ENCODE measurements at places on chromosomes 7 and 10.

DNA sequence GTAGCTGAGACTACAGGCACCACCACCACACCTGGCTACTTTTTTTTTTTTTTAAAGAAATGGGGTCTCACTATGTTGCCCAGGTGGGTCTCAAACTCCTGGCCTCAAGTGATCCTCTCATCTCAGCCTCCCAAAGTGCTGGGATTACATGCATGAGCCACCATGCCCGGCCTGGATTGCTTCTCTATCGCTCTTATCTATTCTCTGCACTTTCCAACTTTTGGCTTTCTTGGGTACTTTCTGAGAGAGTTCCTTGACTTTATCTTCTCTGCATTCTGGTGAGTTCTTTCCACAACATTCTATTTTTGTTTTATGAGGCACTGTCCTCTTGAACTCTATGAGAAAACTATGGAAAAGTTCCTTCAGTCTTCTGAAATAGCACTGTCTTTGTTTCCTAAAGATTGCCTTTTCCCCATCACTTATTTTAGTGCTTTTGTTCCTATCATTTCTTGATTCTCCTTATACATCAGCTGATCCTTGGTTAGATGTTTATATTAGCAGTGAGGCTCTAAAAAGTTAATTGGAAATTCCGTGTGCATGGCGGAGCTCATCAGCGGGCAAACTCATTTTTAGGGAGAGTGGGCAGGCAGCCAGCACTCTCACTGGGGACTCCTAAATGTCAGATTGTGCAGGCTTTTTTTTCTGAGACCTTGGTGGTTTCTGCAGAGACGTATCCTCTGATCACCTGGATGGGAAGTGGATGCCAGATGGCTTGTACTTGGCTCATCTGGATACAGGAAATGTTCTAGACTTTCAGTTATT is 43.9 kb downstream of the HIP1 start:
- no peak for DNase-seq

- DNase-seq = peak; percentile 13
These were observed 227.6 kb upstream of the NPSR1 start for GRCh38 chr7:34430456-34430855.

DNA sequence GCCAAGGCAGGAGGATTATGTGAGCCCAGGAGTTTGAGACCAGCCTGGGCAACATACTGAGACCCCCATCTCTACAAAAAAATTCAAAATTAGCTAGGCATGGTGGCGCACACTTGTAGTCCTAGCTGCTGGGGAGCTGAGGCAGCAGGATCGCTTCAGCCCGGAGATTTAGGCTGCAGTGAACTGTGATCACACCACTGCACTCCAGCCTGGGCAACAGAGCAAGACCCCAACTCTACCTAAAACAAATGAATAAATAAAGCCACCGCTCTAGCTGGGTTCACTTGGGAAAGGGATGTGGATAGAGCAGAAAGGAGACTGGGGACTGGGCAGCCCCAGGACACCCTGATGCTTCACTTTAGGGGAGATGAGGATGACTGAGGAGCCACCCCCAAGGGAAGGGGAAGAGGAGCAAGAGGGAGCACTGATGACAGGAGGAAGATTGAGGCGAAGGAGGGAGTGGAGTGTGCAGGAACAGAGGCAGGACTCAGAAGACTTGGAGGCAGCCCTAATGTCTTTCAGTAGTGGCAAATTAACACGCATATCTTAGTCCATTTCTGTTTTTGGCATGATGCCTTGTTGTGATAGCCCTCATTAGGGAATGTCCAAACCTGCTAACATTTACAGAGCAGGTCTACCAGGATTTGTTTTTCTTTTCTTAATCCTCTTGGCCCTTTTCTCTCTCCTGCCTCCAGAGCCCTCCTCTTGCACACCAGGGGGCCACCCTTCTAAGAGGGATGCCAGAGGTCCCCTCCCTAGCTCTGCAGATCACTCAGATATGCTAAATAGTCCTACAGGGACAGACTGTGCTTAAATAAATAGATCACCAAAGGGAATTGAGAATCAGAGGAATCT is 88.3 kb downstream of the C10orf105 start:
- no peak for DNase-seq

DNA sequence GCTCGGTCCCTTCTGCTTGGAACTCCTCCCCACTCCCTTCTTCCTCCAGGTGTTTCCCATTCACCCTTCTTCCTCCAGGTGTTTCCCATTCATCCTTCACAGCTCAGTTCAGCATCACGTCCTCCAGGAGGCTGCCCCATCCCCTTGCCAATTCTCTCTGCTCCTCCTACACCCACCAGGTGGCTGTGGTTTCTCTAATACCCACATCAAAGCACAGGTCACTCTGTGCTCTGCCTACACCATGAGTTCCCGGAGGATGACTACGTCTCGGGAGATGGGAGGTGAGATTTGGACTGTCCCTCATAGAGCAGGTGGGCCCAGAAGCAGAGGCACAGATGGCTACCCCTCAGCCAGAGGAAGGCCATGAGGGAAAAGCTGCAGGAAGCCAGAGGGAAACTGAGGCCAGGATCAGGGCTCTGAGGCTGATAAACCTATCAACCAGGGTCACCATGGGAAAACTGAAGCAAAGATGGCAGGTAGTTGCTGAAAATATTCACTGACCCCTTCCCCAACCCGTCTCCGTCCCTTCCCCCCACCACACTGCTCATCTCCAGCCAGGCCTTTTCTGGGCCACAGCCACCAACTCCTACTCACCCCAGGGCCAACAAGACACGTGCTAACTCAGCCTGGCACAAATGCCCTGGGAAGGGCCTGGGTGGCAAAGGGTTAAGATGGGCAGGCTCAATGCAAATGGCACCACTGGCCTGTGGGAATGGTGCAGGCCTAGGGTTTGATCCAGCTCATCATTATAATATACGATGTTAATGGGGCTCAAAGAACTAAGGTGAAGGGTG is 56.6 kb upstream of the CPXM2 start:
- no peak for DNase-seq

GRCh38 chr10:118856106-118856505 is 101.3 kb upstream of the CACUL1 start:
- DNase-seq = no peak

DNA sequence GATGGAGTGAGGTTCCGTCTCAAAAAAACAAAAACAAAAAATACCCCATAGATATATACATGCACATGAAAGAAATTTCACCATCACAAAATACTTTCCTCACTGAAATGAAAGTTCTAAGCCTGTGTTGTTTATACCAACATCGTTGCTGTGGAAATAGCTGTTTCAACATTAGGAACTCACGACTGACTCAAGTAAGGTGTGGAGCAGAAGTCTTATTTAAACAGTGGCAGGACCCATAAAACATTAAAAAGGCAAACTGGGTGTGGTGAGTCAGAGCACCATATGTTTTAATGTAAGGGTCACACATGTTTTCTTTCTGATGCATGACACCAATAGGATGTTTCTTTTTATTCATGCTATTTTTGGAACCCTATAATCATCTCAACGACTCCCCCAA is 48.3 kb downstream of the BAIAP2L1 start:
- DNase-seq = no peak

DNA sequence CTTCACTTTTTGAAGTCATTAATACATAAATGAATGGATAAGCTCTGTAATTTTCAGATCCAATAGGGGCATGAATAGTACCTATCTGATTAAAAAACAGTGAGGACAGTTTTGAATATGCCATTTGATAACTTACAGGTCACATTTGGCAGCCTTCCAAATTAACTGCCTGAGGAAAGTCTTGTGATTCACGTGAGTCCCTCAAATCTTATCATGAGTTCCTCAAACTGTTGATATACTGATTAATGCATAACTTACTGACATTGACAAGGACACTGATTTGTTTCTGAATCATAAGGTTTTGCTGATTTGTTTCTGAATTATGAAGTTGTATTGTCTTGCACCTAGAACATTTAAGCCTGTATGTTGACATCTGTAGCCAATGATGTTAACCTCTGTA is 55.1 kb downstream of the ANKMY2 start:
- no peak for DNase-seq

- DNase-seq = no peak
These were observed 637.8 kb upstream of the VSTM2A start for GRCh38 chr7:53904355-53904754.

GRCh38 chr10:93123766-93124165 is 50.1 kb downstream of the CYP26A1 start:
- DNase-seq = no peak

DNA sequence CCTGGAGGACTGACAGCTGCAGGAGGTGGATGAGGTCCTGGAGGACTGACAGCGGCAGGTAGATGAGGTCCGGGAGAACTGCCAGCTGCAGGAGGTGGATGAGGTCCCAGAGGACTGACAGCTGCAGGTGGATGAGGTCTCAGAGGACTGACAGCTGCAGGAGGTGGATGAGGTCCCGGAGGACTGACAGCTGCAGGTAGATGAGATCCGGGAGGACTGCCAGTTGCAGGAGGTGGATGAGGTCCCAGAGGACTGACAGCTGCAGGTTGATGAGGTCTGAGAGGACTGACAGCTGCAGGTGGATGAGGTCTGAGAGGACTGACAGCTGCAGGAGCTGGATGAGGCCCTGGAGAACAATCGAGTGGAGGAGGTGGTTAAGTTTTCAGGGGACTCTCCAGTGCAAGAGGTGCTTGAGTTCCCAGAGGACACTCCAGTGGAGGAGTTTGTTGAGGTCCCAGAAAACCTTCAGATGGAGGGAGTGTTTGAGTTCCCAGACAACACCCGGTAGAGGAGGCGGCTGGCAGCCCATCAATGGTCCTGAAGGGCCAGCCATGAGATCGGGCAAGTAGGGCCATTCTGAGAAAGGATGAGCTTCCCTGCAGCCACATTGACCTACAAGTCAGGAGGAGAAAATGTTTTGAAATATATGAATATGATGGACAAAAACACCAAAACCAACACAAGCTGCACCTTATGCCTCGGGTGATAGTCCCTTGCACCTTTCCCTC is 4.7 kb upstream of the EIF5AL1 start:
- no peak for DNase-seq

DNA sequence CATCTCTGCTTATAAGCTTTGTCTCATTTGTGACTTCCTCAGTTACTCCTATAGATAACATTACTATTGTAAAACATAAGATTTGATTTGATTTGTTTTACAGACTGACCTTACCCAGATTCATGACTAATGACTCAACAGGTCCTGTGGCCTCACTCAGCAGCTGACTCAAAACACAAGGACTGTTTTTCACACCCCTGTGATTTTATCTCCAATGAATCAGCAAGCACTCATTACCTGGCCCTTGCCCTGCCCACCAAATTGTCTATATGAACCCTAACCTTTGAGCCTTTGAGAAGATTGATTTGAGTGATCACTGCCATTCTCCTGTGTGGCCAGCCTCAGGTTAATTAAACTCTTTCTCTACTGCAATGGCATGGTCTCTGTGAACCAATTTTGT is 1064.6 kb upstream of the LRRTM3 start:
- DNase-seq = peak; percentile 14

DNA sequence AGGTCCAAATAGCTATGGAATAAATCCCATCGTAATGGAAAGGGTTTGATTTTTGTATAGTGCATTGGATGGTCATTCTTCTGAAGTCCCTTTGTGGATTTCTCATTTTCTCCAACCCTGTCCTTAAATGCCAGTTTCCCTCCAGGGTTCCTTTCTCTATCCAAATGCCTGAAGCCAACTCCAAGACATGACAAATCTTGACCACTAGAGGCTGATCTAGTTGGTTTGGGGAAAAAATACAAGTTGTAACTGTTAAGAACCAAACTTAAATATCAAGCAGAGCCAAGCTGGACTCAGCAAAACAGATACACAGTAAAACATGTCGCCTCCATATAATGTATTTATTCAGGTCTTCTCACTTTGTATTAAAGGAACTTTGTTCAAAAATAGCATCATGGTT is 28.7 kb downstream of the FRMD4A start:
- DNase-seq = no peak

DNA sequence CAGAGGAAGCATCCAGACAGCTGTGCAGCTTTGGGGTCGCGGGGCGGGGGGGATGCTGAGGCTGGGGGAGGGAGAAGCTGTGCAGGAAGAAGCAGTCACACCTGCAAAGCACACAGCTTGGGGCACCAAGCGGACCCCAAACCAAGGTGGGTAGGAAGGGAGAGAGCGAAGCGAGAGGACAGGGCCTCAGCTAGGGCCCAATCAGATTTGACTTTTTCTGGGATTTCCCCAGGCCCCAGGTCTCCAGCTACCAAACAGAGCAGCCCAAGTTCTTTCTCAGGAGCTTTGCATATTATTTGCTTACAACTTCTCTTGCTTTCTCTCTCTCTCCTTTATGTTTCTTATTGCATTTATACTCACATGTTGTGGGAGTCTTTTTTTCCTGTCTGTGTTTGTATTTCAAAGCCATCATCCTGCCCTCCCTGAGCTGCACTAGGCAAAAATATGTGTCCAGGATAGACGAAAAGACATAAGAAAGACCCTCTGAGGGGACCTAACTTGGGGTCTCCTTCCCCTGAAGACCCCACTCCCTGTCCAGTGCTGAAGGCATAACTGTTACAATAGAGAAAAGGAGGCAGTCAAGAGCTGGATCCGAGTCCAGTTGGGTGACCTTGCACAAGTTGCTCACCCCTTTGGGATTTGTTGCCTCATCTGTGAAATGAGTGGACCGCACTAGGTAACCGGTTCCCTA is 50.6 kb upstream of the SMNDC1 start:
- DNase-seq = no peak

- DNase-seq = no peak
These were observed 211.9 kb upstream of the SHH start for GRCh38 chr7:156024201-156024600.

DNA sequence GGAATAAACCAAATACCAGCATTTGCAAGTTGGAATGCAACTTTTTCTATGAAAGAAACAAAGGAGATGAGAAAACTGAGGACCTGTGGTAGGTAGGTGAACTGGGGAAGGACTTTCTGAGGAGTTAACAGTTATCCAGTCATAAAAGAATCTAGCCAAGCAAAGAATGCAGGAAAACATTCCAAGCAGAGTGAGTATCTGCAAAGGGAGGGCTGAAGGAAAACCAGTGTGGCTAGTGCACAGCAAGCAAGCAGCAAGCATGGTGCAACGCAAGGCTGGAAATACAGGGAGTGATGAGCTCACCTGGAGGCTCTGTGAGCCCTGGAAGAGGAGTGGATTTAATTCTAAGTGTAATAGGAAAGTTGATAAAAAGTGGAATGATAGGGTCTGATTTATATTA is 44.0 kb downstream of the RTKN2 start:
- DNase-seq = no peak
